ENCODE measurements at places on chromosomes 16 and 17.

DNA sequence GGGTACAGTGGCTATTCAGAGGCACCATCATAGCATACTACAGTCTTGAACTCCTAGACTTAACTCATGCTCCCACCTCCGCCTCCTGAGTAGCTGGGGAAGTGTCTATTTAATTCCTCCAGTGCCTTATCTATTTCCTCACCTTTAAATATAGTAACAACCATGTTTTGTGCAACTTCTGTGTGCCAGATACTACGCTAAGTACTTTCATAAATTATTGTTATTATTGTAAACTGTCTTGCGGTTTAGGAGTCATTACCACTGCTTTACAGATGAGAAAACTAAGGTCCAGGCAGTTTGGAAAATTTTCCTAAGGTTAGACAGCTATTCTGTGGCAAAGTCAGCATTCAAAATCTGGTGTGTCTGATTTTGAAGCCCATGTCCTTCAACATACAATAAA, 359.1 kb upstream of the XYLT1 start:
- no peak for DNase-seq

DNA sequence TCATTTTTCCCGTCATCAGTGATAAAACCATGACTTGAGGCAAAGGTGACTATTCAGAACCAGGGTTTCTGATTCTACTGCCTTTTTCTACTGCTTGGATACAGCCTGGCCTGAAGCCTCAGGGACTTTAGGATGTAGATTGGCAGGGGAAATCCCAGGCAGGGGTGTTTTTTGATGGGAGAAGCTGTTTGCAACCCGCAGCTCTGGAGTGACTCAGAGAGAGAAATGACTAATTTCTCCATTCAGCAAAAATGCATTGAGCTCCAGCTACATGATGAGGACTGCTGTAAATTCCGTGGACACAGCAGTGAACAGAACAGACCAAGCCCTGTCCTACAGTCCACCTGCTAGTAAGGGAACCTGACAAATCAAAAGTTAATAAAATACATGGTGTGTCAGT, 560.6 kb downstream of the CDH13 start:
- no peak for DNase-seq

- DNase-seq: no peak
Observed at GRCh38 chr17:74070998-74071679, 132.3 kb upstream of the RPL38 start.

GRCh38 chr17:3575511-3575910, 17.9 kb upstream of the TRPV3 start:
- no peak for DNase-seq

GRCh38 chr17:65143889-65144604, 6.9 kb downstream of the RGS9 start:
- DNase-seq: no peak

DNA sequence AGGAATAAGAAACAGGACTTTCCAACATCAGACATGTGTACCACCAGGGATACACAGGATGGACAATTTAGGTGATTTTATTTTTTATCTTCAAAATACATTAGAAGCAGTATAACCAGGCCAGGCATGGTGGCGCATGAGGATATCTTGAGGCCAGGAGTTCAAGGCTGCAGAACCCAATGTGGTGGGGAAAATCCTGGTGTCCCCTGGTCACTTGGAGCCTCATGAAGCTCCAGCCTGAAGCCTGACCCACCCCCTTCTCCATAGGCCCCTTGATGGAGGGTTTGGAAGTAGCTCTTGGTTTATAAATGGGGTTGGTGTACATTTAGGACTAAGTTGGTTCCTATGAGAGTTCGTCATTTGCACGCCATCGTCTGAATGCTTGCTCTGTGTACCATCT, 88.6 kb downstream of the MYH11 start:
- no peak for DNase-seq

DNA sequence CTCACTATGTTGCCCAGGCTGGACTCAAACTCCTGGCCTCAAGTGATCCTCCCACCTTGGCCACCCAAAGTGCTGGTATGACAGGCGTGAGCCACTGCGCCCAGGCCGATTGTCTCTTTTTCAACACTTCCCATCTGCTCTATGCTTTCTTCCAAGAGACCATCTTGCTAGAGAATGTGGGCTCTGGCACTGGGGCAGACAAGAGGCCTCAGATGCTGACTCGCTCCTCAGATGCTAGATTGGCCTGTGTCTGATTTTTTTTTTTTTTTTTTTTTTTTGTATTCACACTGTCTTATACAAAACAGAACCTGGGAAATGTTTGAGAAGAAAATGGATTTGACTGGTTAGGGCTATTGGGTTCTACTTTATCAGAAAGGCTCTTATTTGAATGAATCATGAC, 58.2 kb downstream of the CYB5D2 start:
- DNase-seq: no peak

- DNase-seq: no peak
Observed at GRCh38 chr16:8155275-8155674, 435.0 kb downstream of the TMEM114 start.

- DNase-seq: no peak
Observed at GRCh38 chr16:23290189-23291062, 11.7 kb upstream of the SCNN1B start.

- DNase-seq: peak; percentile 85
Observed at GRCh38 chr17:4789951-4790704, 1.4 kb downstream of the GLTPD2 start.

DNA sequence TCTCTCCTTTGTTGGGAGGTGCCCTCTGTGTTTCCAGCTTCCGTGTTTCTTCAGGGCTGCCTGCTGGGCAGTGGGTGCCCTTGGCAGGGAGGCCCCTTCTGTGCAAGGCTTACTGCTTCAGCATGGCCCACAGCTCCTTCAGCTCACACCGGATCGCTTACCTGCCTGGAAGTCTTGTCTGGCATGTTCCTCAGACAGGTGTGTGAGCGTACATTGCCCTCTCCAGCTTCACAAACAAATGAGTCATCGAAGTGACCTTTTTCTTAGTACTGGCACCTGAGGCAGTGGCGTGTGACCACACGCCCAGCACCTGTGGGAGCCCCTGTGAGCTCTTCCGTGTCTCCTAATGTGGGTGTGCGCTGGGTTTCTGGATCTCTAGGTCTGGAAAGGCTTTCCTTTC, 3.5 kb downstream of the RAB40C start:
- no peak for DNase-seq

- DNase-seq: no peak
Observed at GRCh38 chr16:88867581-88868246, 1.3 kb upstream of the PABPN1L start.

GRCh38 chr16:66717776-66718175, 21.2 kb upstream of the CMTM4 start:
- DNase-seq: no peak

DNA sequence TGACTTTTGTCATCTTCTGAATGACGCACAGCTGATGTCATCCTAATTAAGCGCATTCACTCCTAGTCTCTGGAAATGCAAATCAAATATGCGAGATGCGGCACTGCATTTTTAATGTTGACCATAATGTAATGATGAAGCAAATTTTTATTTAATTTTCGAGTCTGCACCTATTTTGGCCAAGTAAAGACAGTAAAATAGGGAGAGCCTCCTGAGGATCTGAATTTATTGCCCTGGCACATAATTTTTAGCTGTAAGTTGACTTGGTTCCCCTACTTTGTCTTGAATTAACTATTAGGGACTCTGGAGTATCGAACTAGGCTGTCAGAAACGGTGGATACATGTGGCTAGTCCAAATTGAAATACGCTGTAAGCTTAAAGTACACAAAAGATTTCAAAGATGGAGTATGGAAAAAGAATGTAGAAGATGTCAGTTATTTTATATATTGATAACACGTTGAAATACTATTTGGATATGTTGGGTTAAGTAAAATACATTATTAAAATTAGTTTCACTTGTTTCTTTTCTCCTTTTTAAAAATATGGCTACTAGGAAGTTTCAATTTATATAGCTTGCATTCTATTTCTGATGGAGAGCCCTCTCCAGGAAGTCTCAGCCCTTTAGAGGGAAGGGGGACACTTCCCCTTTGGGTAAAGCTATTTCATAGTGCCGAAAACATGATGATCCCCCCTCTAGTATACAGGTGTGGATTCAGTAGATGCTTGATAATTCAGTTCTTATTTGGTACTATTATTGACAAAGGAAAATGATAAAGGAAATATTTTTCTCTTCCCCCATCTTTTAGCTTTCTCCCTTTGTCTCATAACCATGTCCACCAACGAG, 991 bp downstream of the KPNA2 start:
- DNase-seq: no peak

DNA sequence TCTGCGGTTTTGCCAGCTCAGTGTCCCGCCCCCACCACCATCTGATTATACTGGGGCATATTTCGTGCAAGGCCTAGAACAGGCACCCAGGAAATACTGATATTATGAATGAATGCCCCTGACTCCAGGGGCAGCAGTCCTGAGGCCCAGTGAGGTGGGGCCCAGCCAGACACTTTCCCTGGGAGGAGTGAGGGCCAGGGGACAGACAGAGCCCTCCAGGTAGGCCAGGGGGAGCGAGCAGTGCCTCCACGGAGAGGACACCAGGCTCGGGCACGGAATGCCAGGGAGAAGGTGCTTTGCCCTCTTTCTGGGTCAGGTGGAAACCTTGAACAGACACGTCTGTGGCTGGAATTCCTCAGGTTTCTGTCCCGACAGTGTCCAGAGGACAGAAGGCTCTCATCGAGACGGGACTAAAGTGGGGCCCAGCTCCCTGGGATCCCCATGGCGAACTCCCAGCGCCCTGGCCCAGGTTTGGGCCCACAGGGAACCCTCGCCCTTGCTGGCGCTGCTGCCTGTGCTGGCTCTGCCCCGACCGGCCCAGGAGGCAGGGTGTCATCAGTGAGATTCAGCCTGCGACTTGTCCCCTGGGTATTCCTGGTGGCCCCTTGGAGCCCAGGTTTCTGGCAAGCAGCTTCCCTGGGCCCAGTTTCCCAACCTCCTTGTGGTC, 4.3 kb downstream of the KATNB1 start:
- no peak for DNase-seq

- no peak for DNase-seq
Observed at GRCh38 chr17:44751806-44752205, 7.0 kb upstream of the ADAM11 start.

DNA sequence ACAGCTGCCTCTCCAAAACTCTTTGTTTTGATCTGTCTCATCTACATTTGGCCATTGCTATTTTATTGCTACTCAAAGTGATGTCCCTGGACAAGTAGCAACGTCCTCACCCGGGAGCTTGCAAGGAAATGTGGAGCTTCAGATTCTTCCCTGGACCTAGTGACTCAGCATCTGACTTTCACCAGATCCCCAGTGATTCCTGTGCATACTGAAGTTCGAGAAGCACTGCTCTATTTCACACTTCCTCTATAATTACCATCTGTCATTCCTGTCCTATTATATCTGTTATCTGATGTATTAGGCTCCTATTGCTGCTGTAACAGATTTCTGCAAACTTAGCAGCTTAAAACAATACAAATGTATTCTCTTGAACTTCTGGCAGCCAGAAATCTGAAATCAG, 28.5 kb upstream of the VAT1L start:
- no peak for DNase-seq

DNA sequence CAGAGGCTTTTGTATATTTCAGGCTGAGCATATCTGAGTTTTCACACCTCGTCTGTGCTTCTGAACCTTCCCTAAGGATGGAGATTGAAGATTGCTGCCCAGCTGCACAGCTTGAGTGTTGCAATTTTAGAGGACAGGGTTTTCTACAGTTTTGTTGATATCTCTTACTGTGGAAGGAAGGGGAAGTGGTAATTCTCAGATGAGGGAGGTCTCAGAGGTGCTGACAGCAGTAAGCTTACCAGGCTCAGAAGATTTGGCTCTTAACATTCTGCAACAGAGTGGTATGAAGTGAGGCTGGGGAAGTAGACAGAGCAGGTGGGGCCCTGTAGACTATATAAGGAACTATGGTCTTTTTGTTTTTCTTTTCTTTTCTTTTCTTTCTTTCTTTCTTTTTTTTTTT, 45.8 kb upstream of the ARHGAP17 start:
- DNase-seq: peak; percentile 54

DNA sequence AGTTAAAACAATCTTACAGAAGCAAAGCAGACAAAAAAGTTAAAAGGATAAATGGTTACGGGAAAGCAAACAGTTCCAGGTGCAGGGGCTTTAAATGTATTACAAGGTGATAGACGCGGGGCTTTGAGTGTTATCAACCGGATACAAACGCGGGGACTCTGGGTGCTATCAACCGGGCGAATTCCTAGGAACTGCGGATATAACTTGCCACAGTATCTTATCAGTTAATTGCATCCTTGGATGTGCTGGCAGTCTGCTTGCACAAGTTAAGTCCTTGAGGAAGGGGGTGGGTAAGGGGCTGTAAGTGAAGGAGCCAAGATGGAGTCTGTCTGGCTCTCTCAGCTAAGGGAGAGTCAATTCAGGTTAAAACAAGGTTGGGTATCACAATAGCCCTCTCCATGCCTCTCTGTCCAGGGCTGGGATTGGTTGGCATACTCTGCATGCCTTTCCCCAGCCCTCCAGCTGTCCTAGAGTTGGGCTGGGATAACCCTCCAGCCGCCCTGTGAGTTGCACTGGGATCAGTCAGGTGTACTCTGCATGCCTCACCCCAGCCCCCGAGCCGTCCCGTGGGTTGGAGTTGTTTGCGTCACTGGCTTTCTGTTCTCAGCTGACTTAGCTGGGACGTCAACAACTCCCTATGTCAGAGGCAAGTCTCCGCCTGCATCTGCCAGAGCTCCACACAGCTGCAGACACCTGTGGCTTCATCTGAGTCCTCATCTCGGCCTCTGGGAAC, 40.9 kb downstream of the TMEM235 start:
- DNase-seq: no peak

GRCh38 chr17:56821847-56822534, 11.7 kb downstream of the C17orf67 start:
- no peak for DNase-seq

- no peak for DNase-seq
Observed at GRCh38 chr16:80079072-80079471, 461.7 kb upstream of the DYNLRB2 start.

DNA sequence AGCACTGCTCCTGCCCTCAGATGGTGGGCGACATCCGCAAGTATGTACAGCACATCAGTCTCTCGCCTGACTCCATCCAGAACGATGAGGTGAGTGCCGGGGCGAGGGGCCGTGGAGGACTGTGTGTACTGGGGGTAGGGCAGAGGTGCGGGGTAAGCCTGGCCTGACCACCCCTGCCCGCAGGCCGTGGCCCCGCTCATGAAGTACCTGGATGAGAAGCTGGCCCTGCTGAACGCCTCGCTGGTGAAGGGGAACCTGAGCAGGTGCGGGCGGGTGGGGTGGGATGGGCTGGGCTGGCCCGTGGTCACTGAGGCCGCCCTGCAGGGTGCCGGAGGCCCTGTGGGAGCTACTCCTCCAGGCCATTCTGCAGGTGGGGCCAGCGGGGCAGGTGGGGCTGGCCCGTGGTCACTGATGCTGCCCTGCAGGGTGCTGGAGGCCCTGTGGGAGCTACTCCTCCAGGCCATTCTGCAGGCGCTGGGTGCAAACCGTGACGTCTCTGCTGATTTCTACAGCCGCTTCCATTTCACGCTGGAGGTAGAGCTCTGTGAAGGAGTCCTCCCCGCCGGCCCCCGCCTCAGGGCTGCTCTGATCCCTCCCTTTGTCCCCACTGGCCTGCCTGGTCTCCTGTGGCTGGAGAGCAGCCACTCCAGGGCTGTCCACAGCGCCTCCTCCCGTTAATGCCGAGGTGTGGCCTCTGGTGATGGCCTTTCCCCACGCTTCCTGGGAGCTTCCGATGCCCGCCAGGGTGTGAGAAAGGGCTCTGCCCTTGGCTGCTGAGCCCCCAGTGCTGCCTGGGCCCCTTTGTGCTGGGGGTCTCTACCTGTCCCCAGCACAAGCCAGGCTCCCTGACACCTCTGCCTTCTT, 5.0 kb downstream of the TSR3 start:
- DNase-seq: no peak
